ENCODE measurements at places on chromosomes 5 and 9.
A peak's percentile ranks its signal among the peaks of the same experiment; 100 is the strongest.

- DNase-seq: no peak
These were observed 2.1 kb downstream of the RNF145 start for GRCh38 chr5:159207222-159207685.

DNA sequence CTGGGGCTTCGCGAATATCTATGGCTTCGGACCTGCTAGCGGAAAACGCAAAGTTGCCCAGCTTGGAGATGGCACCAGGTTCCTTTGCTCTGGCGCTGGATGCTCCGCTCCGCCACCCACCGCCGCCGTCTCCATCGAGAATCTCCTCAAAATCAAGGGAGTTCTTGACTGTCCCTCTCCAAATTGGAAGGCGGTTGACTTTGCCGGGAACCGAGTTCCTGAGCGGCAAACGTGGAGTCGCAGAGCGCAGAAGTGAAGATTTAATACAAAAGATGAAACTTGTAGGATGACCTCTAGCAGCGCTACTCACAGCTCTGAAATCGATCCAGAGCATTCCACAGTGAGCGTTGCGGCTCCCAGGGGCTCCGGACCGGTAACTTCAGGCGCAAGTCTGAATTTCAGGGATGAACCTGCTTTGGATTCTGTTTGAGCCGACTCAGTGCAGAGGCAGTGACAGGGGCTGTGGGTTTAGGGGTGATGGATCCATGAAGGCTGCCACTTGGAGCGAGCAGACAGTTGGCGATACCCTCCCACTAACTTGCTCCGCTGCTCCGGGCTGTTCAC, 1641.5 kb upstream of the C9orf72 start:
- no peak for DNase-seq

DNA sequence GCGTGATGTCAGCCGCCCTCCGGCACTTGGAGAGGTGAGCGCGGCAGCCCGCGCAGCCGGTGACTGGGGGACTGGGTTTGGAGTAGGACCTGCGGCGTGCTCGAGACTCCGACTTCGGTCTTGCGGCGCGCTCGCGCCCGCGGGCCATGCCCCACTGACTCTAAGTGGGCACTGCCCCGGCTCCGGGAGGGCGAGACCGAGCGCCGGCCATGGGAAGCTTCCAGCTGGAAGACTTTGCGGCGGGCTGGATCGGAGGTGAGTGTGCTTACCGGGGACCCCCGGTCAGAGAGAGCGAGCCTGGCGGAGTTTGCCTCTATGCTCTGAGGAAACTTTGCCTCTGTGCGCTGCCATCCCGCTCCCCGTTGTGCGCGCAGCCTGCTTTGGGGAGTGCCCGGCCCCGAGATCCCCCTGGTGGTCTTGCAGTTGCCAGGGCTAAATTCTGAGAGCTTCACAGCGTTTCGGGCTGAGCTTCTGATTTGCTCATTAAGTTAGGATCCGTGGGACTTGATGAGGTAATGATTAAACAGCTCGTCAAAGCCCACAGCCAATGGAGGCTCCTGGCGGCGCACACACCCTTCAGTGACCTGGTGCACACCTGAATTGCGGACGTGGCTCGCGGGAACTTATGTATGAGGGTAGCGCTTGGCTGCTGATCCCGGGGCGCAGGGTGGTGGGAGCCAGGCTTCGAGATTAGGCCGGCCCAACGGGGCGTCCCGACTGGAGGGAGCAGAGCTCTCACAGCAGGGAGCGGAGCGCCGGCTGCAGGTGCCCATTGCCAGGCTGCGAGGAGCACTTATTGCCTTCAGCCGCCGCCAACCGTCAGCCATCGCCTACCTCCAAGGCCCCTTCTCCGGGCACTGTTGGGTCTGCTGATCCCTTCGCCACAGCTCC, at the start of gene SLC25A48:
SLC25A48 (plus strand) TSS at position 25 of the 891 bp plus-strand sequence; CDS start at position 210, 185 bp downstream.
- peak; percentile 78 for DNase-seq

DNA sequence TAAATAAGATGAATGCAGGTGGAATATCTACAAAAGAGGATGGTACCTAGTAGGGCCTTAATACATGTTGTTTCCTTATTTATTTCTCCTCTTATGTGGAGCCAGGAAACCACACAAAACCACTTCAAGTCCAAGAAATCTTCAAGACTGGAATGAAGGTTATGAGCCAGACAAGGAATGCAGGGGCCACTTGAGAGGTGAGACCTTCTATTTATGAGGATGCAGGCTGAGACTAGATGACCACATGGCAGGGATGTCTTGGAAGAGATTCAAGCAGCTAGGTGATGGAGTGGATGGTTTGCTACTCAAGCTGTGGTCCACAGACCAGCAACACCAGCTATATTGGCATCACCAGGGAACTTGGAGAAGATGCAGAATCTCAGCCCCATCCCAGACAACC, 92.2 kb downstream of the TNC start:
- peak; percentile 7 for DNase-seq

DNA sequence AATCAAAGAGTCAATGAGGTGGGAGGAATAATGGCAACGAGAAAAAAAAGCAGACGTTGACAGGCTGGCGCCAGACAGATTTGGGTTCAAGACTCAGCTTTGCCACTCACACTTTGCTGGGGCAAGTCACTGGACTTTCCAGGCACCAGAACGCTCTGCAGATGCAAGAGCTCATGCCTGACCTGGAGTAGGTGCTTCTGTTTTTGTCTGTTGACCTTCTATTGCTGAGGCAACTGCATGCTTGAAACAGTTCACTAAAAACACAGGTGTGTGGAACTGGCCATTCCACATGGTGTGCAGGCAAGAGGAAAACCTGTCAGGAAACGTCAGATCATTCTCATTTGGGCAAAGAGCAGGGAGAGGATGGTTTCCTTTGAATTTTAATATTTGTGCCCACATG, 161.2 kb upstream of the SMIM23 start:
- no peak for DNase-seq

DNA sequence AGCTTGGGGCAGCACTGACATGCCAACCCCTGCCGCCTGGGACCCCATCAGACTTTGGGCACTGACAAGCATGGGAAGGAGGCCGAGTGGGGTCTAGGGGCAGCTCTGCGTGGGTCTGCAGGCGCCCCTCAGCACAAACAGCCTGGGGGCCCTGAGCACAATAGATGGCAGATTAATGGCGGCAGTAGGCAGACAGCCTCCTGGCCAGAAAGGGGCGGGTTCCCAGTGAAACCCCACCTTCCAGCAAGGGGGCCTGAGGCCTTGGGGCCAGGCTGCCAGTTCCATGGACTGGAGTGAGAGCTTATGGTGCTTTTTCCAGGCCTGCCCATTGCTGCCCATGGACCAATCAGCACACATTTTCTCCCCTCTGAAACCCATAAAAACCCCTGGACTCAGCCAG, 2031.2 kb downstream of the EFNA5 start:
- DNase-seq: no peak

- no peak for DNase-seq
These were observed 163.4 kb downstream of the RGS3 start for GRCh38 chr9:113626735-113627495.

DNA sequence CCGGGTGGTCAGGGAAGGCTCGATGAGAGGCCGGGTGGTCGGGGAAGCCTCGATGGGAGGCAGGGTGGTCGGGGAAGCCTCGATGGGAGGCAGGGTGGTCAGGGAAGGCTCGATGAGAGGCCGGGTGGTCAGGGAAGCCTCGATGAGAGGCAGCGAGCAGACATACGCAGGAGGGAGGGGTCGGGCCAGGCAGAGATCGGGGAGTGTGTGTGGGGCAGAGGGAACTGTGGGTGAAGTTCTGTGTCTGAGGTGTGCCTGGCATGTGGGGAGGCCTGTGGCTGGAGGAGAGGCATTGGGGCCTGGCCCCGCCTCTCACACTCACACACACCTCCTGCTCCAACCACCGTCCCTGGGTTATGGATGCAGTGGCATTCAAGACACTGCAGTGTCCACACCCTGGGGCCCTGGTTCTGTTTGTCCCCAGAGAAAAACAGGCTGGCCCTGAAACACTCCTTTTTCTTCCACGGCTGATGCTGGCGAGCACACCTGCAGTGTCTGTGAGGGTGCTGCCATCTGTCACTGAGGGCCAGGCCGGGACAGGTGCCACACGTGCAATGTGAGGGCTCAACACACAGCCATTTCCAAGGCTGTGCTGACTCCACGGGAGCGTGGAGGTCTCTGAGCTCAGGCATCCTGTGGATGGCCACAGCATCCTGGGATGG, 6.5 kb upstream of the PLEKHG4B start:
- DNase-seq: no peak

DNA sequence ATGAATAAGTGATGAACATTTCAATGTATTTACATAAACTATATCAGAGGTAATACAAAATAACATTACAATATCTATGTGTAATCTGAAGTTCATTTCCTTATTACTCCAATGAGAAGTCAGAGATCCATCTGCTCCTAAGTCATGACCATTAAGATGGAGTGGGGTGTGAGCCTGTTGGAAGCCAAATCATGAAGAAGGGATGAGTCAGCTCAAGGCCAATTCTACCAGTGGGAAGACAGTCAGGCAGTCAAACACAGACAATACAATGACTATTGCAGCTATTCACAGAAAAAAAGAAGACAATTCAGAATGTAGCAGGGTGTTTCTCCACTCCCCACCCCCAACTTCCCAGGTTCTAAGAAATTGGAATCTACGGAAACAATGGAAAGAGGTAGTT, 155.0 kb downstream of the NFIB start:
- DNase-seq: no peak

DNA sequence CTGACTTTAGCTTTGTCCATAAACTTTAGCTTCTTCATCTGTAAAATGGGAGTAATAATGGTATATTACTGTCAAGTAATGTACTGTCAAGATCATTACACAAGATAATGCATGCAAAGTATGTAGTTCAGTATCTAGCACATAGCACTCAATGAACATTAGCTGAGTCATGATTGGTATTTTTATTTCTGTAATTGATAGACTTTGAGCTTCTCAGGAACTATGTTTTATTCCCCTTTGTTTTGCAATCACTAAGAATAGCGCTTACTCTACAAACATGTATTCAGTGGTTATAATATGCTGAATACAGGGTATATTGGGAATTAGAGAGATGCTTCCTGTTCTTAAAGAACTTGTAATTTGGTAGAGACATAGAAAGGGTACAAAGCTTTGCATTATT, 142.3 kb upstream of the KLF9 start:
- no peak for DNase-seq

DNA sequence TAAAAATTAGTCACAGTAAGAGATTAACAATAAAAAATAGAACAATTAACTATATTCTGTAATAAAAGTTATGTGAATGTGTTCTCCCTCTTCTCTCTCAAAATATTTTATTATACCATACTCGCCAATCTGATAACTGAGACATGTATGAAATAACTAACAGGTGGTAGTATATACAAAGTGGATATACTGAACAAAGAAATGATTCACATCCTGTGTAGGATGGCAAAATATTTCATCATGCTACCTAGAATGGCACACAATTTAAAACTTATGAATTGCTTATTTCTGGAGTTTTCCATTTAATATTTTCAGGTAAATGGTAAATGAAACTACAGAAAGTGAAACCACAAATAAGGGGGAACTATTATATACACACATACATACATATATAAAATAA, 152.5 kb downstream of the RNF180 start:
- DNase-seq: no peak

- DNase-seq: peak; percentile 29
These were observed 20.2 kb downstream of the TRIM7 start for GRCh38 chr5:181184845-181185216.

DNA sequence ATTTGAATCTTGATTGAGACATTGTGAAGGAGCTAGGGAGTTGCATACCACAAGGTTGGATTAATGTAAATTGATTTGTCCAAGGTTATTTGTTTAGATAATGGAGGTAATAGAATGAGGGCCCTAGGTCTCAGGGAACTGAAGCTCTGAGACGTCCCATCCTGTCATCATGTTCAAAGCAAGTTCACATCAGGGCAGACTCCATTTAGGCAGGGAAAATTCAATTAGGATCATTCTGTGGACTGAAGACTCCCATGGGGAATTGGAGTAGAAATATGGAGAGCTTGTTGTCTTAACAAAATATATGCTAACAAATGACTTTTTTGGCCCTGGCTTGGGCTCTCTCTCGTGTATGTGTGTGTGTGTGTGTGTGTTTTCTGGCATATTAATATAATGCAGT, 722.0 kb upstream of the ADAMTS16 start:
- DNase-seq: no peak

GRCh38 chr9:130711469-130711868, 17.9 kb downstream of the EXOSC2 start:
- no peak for DNase-seq

DNA sequence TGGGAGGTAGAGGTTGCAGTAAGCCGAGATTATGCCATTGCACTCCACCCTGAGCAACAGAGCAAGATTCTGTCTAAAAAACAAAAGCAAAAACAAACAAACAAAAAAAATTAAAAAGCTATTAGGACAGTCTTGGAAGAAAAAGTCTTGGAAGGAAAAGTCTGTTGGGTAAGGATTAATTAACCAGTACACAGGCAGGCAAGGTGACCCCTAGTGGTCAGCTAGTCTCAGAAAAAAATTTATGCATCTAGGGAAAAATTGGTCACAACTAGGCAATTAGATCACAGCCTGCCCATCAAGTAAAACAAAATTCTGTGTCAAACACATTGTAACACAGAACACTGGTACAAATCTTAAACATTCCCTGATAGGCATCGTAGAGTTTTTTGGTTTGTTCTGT, 6.7 kb upstream of the ANKRD18B start:
- DNase-seq: peak; percentile 51

GRCh38 chr9:89179895-89180734, 1.5 kb upstream of the SHC3 start:
- DNase-seq: peak; percentile 90

GRCh38 chr9:129405827-129406213, 215.1 kb downstream of the C9orf50 start:
- DNase-seq: no peak

- no peak for DNase-seq
These were observed 106.8 kb downstream of the ENTREP1 start for GRCh38 chr9:69431777-69432176.
